ENCODE measurements at places on chromosomes 2 and 18. TPM values are rescaled to one million over a fixed set of nuclear protein-coding genes. Genes with fewer than 3 reads are reported as not detected.

The CYBRD1 gene
- 11.8 TPM for total RNA-seq

The NABP1 gene
- 8.9 TPM for total RNA-seq

The BUB1 gene
- 80.4 TPM for total RNA-seq

The MC2R gene
- total RNA-seq: not detected

The EFEMP1 gene
- 4.1 TPM for total RNA-seq

The MAP3K19 gene
- total RNA-seq: not detected

The AGXT gene
- total RNA-seq: not detected
